SJCRH30 (cell line): ENCODE measurements at places on chromosomes 3 and 15.

DNA sequence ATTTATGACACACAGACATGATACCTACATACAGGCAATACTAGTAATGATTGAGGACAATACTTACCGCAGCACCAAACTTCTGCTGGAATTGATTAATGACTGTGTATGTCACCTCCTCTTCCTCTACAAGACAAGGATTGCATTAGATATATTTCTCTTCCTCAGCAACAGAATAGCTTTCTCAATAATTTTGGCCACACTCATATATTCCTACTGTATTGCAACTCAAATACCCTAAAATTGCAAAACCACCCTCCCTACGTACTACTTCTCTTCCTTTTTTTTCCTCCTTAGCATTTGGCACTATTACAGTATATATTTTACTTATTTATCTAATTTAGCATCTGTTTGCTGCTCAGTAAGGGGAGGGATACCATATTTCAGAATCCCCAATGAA is 14.8 kb downstream of the EXD1 start:
- H3K4me3 ChIP-seq = no peak overlapping the region
- no peak for DNase-seq
- no peaks in the 10 kb centered on the region for H3K36me3 ChIP-seq

GRCh38 chr3:169940470-169941181 is 26.0 kb upstream of the SEC62 start:
- no peak overlapping the region for H3K4me3 ChIP-seq
- no peak overlapping the region for H3K27ac ChIP-seq
- no peaks in the 10 kb centered on the region for H3K4me1 ChIP-seq
- no peaks in the 10 kb centered on the region for H3K36me3 ChIP-seq
- DNase-seq = no peak

DNA sequence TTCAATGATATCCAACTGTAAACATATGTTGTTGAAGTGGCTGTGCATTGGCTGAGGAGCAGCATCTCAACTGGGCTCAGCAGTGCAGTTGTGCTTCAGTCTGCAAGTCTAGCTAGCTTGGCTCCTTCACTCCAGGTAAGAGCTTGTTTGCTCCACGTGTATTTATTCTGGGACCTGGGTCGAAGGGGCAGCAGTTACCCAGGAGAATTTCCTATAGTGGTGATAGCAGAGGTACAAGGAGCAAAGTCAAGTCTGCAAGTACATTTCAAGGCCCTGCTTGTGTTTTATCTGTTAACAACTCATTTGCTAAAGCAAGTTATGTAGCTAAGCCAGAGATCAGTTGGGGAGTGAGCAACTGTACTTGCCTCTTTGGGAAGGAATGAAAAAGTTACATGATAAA is 286.2 kb upstream of the UMPS start:
- DNase-seq = no peak
- no peak overlapping the region for H3K27ac ChIP-seq
- H3K27me3 ChIP-seq = no peaks in the 10 kb centered on the region
- no peak overlapping the region for H3K4me3 ChIP-seq
- 0 out of 2 replicates have a peak, but pooled peaks cover 8% of the 10 kb centered on the region for H3K4me1 ChIP-seq

GRCh38 chr3:45048244-45048643 is 22.1 kb downstream of the CLEC3B start:
- no peaks in the 10 kb centered on the region for H3K36me3 ChIP-seq
- no peak overlapping the region for H3K4me3 ChIP-seq
- H3K27me3 ChIP-seq = no peaks in the 10 kb centered on the region

DNA sequence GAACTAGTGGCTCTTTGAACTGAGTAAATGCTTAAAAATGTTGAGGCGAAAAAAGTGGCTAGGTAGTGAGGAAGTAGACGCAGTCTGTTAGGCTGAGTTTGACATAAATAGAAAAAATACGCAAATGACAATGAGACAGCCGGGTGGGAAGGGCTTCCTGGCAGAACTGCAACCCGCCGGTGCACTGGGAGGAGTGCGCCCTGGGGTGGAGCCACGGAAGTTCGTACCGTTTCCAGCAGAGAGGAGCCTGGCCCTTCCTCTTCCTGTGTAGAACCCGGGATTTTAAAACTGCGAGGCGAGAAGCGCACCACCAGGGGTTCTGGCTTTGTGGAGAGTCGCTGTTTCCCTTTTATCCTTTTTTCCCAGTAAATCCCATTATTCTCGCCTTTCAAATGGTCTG is 602.6 kb downstream of the PYDC2 start:
- H3K4me3 ChIP-seq = no peak overlapping the region
- DNase-seq = no peak
- H3K27ac ChIP-seq = no peak overlapping the region
- no peaks in the 10 kb centered on the region for H3K36me3 ChIP-seq

DNA sequence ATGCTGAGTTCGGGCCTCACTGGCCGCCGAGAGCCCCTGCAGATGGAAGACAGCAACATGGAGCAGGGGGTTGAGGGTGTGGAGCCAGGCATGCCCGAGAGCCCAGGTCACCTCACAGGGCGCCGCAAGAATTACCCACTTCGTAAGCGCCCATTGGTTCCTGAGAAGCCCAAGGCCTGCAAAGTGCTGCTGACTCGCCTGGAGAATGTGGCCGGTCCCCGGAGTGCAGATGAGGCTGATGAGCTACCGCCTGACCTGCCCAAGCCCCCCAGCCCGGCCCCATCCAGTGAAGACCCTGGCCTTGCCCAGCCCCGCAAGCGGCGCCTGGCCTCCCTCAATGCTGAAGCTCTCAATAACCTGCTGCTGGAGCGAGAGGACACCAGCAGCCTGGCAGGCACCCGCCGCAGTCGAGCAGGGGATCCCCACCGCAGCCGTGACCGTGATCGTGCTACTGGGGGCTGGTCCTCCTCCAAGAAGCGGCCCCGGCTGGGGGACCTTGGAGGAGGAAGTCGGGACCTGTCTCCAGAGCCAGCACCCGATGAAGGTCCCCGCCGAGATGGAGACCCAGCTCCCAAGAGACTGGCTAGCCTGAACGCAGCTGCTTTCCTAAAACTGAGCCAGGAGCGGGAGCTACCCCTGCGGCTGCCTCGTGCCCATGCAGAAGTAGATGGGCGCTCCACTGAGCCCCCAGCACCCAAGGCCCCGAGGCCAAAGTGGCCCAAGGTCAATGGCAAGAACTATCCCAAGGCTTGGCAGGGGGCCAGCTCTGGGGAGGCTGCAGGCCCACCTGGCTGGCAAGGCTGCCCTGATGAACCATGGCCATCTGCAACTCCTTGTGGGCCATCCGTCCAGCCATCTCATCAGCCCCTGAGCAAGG is 12.1 kb upstream of the CHST14 start:
- no peak for DNase-seq
- H3K27me3 ChIP-seq = no peaks in the 10 kb centered on the region
- no peaks in the 10 kb centered on the region for H3K36me3 ChIP-seq
- H3K4me3 ChIP-seq = no peak overlapping the region
- no peak overlapping the region for H3K27ac ChIP-seq

DNA sequence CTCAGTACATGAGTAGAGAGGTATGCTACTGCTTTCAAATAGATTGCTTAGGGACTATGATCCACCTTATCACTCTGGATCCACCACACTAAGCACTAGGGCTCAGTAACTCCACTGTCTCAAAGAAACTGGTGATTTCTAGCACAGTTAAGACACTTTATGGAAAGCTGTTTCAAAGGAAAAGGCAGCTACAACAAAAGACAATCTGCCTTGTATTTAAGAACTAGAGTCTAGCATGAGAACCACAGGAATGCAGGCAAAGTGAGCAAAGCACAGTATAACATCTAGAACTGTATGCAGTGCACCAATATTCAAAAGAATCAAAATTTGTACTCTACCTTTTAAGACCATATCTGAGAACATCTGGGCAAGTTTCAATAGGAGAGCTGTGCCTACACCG is 17.9 kb downstream of the TFRC start:
- no peak overlapping the region for H3K27ac ChIP-seq
- no peak for DNase-seq
- no peaks in the 10 kb centered on the region for H3K4me1 ChIP-seq
- no peak overlapping the region for H3K4me3 ChIP-seq
- H3K36me3 ChIP-seq = peaks cover 76% of the 10 kb centered on the region
- H3K27me3 ChIP-seq = no peaks in the 10 kb centered on the region

DNA sequence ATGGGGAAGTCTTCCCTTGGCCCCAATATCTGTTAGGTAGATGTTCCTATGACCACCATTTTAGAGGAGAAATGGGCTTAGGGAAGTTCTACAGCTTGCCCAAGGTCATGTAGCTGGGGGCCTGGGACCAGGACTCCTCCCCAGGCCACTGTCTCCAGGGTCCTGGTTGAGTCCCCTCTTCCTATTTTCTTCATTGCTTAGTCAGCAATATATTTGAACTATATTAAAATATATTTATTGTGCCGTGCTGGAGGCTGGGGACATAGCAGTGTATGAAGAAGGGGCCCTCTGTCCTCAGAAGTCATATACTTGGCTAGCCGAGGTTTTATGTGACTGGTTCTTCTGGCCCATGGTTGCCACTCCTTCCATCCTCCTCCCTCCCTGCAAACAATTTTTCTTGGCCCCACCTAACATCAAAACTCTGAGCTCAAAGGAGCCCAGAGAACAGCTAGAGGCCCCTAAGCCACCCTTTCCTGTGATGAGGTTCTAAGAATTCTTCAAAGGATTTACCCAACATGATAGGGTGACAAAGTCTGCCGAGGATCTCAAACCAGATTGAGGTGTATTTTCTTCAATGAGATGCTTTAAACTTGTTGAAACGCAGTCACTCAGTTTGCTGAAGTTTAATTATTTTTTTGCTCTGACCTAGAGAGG is 121.2 kb upstream of the RASGRP1 start:
- H3K27me3 ChIP-seq = peaks cover 3% of the 10 kb centered on the region; the same call in 1 of the 2 replicates
- DNase-seq = no peak
- H3K4me3 ChIP-seq = no peak overlapping the region

DNA sequence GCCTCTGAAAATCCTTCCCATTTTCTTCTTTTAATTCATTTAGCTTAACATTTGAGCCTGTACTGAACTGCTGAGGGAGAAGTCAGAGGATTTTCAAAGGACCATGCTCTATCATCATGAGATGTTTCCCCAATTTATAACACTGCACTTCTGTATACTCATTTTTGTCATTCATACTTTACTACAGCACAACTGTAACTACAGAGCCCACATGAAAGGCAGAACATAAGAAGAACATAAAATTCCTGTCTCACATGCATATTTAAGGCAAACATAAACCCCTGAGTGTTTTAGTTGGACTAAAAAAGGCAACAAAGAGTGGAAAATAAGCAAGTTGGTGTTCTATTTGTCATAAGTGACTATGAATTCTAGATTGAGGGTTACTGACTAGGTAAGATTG is 237.7 kb upstream of the ARPP21 start:
- H3K36me3 ChIP-seq = no peaks in the 10 kb centered on the region
- no peak overlapping the region for H3K27ac ChIP-seq
- H3K27me3 ChIP-seq = no peaks in the 10 kb centered on the region
- DNase-seq = no peak

DNA sequence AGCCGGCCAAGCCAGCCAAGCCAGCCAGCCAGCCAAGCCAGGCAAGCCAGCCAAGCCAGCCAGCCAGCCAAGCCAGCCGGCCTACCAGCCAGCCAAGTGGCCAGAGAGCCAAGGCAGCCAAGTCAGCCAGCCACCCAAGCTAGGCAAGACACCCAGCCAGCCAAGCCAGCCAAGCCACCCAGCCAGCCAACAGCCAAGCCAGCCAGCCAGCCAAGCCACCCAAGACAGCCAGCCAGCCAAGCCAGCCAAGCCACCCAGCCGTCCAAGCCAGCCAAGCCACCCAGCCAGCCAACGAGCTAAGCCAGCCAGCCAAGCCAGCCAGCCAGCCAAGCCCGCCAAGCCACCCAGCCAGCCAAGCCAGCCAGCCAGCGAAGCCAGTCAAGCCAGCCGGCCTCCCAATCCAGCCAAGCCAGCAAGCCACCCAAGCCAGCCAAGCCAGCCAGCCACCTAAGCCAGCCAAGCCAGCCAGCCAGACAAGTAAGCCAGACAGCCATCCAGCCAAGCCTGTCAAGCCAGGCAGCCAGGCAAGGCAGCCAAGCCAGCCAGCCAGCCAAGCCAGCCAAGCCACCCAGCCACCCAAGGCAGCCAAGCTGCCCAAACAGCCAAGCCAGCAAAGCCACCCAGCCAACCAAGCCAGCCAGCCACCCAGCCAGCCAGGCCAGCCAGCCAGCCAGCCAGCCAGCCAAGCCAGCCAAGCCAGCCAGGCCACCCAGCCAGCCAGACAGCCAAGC is 200.5 kb downstream of the GOLGA6L6 start:
- no peak overlapping the region for H3K4me3 ChIP-seq
- H3K27me3 ChIP-seq = no peaks in the 10 kb centered on the region
- no peaks in the 10 kb centered on the region for H3K4me1 ChIP-seq
- no peak overlapping the region for H3K27ac ChIP-seq
